Activated B cell treated with CpG ODN at 0.5 μM for 24 hours (primary cell): ENCODE measurements at places on chromosomes 5 and 9.

DNA sequence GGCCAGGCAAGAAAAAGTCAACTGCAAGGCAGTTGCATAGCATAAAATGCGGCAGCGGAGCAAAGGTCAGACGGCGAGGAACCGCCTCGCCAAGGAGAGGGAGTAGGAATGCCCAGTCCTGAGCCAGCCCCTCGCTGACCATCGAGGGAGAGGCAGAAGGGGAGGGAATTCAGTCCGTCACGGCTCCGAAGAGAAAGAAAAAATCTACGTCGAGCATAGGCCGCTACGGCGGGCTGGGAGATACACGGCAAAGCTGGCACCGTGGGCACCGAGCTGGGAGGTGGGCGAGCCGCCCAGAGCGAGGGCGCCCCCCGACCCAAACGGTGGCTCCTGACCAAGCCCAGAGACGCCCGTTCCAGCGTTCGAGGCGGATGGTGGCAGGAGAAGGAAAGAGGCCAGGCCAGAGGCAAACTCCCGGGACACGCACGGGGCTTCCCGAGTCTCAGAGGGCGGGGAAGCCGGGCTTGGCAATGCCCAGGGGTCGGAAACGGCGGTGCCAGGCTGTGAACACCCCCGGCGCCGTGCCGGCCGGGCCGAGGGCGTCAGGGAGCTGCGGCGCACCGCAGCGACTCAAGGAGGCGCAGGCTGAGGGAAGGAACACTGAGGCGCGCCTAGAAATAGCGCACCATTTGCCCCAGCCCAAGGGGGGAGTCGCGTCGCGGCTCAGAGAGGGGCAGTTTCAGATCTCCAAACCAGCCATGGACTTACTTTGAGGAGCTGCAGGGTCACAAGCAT, 518 bp downstream of the SPRY4 start:
- no peak for DNase-seq
- peaks cover 41% of the 10 kb centered on the region for H3K4me1 ChIP-seq
- H3K27me3 ChIP-seq = peaks cover 68% of the 10 kb centered on the region
- H3K36me3 ChIP-seq = no peaks in the 10 kb centered on the region

DNA sequence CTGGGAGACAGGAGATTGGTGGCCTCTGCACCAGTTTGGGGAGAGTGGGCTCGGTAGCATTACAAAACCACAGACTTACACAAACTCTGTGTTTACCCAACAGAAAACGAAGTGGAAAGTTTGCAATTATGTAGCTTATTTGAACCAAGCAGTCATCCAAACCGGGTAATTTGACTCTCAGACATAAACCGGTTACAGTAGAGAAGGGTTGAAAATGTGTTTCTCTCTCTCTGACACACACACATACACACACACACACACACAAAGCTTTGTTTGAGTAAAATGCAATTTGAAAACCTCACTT, 97.1 kb upstream of the ZNF608 start:
- H3K27ac ChIP-seq = no peak overlapping the region
- H3K4me1 ChIP-seq = peaks cover 3% of the 10 kb centered on the region
- H3K27me3 ChIP-seq = no peaks in the 10 kb centered on the region
- no peaks in the 10 kb centered on the region for H3K36me3 ChIP-seq
- H3K4me3 ChIP-seq = no peak overlapping the region

DNA sequence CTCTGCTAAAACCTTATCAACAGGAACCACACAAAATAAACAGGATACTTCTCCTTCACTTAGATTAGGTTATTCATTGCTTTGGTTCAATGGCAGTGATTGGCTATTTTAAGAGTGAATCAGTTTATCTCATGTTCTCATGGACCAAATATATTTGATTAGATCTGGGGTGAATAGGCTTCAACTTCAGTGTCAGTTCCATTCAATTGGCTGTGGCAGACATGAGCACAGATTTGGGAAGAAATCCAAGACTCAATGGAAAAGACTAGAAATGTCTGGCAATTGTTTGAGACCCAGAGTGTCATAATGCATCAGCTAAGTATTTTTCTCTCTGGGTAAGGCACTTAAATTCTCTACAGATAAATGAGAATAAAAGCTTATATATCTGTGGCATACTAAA, 37.1 kb downstream of the CDH18 start:
- DNase-seq = no peak
- H3K27ac ChIP-seq = no peak overlapping the region
- no peaks in the 10 kb centered on the region for H3K36me3 ChIP-seq

GRCh38 chr9:138057726-138058125, 180.1 kb downstream of the CACNA1B start:
- no peaks in the 10 kb centered on the region for H3K4me1 ChIP-seq
- no peak overlapping the region for H3K4me3 ChIP-seq
- DNase-seq = no peak
- H3K27ac ChIP-seq = no peak overlapping the region
- H3K27me3 ChIP-seq = peaks cover 2% of the 10 kb centered on the region

GRCh38 chr9:38333047-38333446, 59.5 kb upstream of the ALDH1B1 start:
- no peak overlapping the region for H3K27ac ChIP-seq
- H3K36me3 ChIP-seq = no peaks in the 10 kb centered on the region
- H3K4me1 ChIP-seq = no peaks in the 10 kb centered on the region
- DNase-seq = no peak

GRCh38 chr9:99868845-99869244, 37.6 kb upstream of the STX17 start:
- H3K27ac ChIP-seq = no peak overlapping the region
- no peaks in the 10 kb centered on the region for H3K4me1 ChIP-seq
- no peak overlapping the region for H3K4me3 ChIP-seq
- H3K27me3 ChIP-seq = no peaks in the 10 kb centered on the region
- no peak for DNase-seq
